Stimulated activated CD4-positive, alpha-beta T cell treated with anti-CD3 and anti-CD28 coated beads, TNF-alpha, amount 100 ng/mL, for 24 hours (primary cell): ENCODE measurements at places on chromosomes 2 and 18.

- no peak for DNase-seq
Measured at GRCh38 chr18:60910534-60910933, 422.7 kb upstream of the CDH20 start.

GRCh38 chr2:7022492-7023385, 105.5 kb downstream of the RNF144A start:
- no peak for DNase-seq

DNA sequence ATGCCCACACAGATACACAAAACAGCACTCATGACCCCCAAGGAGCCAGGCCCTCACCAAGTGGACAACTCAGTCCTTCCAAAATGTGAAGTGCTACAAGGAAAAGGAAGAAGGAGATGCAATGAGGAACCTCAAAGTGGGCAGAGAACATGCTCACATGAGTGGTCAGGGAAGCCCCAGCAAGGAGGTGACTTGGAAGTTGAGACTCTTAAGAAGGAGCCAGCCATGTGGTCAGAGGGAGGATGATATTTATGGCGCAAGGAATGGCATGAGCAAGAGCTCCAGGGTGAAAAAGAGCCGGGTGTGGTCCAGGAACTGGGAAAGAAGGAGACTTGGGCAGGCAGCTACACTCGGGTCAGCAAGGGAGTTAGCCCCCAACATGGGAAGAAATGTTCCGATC, 30.0 kb upstream of the KLHL29 start:
- DNase-seq, result no peak

GRCh38 chr2:71067567-71068217, 756 bp upstream of the NAGK start:
- DNase-seq, result no peak

GRCh38 chr2:217069263-217070042, 209.6 kb upstream of the TNP1 start:
- DNase-seq, result no peak

GRCh38 chr2:172977270-172978062, 98.2 kb upstream of the MAP3K20 start:
- no peak for DNase-seq

GRCh38 chr18:13895505-13896033, 19.8 kb downstream of the MC2R start:
- no peak for DNase-seq

DNA sequence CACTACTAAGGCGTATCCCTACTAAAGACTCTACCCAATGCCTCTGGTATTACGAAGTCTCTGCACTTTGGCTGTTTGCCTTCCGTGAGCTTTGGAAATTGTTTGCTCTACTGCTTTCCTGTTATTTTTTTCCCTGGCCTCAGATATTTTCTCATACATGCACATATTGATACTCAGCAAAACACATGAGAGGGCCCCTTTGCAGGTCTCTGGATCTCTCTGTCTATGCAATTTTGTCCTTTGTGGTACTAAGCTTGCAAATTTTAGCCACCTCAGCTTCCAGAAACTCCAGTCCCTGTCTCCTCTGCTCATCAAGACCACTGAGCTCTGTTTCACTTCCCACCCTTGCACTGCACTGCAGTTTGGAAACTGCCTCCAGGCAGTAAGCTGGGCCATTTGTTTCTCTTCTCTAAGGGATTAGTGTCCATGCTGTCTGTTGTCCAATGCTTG, 46.6 kb downstream of the TAF1B start:
- DNase-seq, result no peak

- no peak for DNase-seq
Measured at GRCh38 chr2:138476940-138477339, 24.6 kb upstream of the SPOPL start.

DNA sequence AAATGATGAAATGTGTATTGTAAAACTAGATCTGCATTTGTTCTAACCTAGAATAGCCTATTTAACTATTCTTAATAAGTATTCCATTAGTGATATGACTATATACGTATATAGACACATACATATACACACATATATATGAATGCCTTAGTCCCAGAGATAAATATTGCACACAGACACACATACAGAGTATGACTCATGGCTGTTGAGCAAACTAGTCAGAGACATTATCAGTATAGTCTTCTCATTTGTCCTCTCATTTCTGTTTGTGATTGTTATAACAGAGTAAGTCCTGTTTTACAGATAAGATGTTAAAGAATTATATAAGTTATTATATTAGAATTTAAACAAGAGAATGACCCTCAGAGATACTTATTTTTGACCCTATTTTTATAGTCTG, 202.5 kb downstream of the CCDC102B start:
- no peak for DNase-seq

DNA sequence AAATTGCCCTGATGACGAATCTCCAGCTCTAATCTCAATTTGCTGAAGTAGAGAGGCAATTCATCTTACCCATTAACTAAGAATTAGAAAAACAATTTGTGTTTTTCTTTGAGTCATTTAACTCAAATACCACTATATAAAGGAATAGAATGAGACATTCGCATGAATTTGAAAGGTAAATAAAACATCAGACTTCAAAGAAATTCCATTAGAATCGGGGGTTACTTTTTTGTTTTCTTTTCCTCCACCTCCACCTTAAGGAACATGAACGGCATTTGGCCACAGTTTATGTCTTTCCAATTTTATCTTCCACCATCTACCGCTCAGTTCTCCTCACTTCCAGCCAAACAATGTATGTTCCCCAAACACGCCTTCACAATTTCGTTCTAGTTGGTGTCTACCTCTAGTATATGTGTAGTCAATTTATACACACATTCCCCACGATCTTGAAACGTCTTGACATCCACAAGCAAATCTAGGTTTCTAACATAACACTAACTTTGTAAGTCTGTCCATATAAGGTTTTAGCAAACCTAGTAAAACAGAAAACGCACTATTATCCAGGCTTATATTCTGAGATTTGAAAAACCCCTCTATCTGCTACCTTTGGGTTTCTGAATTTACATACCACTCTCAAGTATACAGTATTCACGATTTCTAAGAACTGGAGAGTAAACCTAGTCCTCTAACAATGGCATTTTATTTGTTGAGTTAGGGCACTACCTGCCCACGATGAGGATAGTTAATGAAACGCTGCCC, 1.2 kb upstream of the SMCHD1 start:
- DNase-seq, result no peak
